ENCODE measurements at places on chromosomes 4 and X.

- DNase-seq, result no peak
Observed at GRCh38 chr4:85607624-85608023, 132.7 kb downstream of the ARHGAP24 start.

DNA sequence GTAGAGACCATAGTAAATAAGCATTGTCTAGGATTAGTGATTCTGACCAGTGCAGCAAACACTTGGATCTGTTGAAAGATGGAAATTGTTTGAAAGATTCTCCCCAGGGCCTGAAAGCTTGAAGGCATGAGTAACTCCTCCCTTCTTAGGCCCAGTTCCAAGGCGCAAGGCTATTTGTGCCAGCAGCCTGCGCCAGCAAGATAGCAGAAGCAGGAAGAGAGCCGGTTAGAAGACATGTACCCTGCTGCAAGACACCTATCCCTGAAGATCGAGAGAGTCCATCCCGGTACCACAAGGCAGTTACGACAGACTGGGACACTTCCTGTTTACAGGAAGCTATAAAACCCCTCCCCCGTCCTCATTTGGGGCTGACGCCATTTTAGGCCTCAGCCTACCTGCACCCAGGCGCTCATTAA is 72.4 kb upstream of the JADE1 start:
- DNase-seq, result no peak

DNA sequence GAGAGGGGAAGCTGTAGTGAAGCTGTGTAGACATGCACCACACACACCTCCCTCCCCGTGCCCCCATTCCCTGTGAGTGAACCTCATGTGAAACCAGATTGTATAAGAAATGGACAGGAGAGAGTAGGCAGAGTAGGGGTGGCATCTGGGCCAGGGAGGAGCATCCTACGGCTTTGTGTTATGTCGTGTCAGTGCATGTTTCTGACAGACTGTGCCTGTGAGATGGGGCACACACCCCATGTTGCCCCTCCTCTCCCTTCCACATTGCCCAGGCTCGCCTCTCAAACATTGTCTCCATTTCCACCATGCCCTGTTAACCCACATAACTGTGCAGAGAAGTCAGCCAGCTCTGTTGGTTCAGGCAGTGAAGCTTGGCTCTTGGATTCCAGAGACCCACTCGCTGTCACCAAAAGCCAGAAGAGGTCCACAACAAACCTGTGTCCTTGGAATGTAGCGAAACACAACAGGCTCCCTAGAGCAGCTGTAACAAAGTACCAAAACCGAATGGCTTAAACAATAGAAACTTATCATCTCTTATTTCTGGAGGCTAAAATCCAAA is 56.1 kb downstream of the SLC9A6 start:
- DNase-seq, result no peak

- DNase-seq, result no peak
Observed at GRCh38 chr4:105147016-105147552, 408 bp downstream of the TET2 start.

DNA sequence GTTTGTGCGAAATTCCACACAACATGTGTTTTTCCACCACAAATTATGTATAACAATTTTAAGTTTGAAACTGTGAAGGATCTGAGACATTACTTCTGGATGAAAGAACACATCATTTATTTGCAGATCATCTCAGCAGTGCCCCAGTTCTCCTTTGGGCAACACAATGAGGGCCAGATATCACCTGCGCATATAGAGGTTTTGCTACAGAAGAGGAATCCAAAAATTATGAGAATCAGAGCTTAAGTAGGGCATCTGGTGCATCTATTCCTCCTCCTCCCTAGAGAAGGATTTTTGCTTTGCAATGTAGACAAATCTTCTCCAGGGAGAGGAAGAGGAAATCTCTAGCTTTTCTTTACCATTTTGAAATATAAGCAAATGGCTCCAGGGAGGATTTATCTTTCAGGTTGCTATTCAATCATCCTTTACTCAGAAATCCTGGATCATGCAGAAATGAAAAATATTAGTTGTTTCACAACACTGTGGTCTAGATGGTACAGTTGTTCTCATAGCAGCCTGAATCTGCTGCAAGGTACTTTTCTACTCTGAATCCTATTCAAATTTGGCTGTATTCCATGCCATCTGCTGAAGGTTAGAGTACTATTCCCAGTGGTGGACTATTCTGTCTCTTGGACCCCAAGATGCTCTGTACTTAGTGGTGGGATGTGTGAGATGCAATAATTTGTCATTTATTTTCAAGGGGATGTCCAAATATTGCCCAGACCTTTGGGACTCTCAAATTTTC is 132.1 kb downstream of the SNCA start:
- DNase-seq, result no peak

GRCh38 chr4:108029016-108029720 is 39.5 kb downstream of the HADH start:
- peak; percentile 58 for DNase-seq

GRCh38 chr4:69823481-69824186 is 36.3 kb downstream of the SULT1E1 start:
- DNase-seq, result peak; percentile 32

GRCh38 chrX:1885116-1885515 is 270.3 kb downstream of the ASMT start:
- DNase-seq, result no peak

- DNase-seq, result no peak
Observed at GRCh38 chr4:118173126-118173525, 138.8 kb downstream of the NDST3 start.

GRCh38 chr4:71765350-71765749 is 18.5 kb downstream of the GC start:
- no peak for DNase-seq

- no peak for DNase-seq
Observed at GRCh38 chr4:172850838-172851237, 317.8 kb upstream of the GALNT7 start.

DNA sequence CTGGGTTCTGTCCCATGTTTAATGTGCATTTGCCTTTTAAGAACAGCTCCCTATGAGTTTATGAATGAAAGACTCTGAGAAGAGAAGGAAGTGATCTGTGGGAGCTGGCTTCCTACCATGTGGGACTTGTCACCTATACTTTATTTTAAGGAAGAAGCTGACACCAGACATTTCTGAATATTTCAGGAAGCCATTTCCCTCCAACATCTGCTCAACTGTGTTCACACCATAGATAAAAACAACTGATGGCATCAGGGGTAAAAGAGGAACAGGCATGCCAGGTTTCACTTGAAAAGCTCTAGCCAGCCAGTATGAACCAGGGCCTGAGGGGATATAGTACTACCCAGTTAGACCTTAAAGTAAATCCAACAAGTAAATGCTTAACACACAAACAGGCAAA is 116.0 kb downstream of the COL4A6 start:
- DNase-seq, result no peak

- no peak for DNase-seq
Observed at GRCh38 chrX:46965125-46965758, 53.0 kb downstream of the JADE3 start.

DNA sequence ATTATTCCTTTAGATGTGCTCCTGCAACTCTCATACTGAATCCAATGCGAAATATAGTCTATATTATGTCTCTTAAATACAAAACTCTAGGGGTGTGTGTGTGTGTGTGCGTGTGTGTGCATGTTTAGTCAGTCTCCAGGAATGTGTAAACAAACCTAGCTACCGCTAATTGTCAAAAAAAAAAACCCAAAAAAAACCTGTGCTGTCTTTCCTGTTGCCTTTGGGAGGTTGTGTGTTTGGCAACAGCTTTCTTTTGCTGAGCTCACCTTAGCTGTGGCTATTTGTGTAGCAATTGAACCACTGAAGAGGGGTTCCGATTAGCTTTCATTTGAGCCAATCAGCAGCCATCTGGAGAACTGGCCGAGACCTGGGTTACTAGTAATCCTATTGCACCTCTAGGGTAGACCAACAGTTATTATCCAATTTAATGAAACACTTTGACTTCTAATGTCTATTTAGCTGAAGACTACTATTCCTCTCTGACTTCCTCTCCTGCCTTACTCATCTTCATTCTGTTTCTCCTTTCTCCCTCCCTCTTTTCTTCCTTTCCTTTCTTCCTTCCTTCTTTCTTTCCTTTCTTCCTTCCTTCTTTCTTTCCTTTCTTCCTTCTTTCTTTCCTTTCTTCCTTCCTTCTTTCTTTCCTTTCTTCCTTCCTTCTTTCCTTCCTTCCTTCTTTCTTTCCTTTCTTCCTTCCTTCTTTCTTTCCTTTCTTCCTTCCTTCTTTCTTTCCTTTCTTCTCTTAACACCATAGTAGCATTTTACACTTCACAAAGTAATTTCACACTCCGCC is 471.1 kb downstream of the GBA3 start:
- no peak for DNase-seq

GRCh38 chr4:5636766-5637670 is 71.3 kb downstream of the EVC2 start:
- no peak for DNase-seq

GRCh38 chr4:37946503-37947179 is 13.6 kb upstream of the PTTG2 start:
- DNase-seq, result no peak

DNA sequence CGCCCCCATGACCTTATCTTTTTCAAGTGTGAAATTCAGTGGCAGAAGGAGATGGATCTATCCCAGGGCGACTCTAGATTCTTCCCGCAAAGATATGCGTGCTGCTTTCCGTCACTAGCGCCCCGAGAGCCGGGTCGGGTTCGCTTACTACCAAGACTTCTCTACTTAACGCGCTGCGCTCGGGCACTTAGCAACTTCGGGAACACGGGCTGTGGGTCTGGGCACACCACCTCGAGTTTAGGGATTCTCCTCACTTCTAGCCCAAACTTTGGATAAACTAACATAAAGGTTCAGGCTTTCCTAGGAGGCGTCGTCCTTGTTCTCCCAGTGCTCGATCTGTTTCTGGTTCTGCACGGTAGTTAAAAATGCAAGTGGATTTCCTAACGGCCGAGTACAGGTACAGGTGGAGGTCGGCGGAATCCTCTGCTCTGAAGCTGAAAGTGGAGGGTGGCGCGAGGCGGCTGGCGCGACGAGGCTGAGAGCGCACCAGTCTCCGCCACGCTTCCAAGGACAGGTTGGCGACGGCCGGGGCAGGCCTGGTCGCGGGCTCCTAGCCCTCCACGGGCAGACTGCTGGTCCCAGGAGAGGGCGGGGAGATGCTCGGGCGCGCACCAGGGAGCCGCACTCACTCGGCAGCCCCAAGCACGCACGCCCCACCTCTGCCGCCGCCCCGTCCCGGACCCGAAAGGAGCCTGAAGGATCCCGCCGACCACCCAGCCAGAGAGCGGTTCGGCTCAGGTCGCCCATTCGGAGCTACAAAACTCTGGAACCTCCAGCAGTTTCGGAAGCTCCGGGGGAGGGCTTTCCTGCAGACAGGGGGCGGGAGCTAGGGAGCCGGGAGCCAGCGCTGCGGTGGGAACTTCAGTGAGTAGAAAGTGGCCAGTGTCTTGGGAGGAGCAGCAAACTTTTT is 100.8 kb upstream of the TENM3 start:
- DNase-seq, result no peak

DNA sequence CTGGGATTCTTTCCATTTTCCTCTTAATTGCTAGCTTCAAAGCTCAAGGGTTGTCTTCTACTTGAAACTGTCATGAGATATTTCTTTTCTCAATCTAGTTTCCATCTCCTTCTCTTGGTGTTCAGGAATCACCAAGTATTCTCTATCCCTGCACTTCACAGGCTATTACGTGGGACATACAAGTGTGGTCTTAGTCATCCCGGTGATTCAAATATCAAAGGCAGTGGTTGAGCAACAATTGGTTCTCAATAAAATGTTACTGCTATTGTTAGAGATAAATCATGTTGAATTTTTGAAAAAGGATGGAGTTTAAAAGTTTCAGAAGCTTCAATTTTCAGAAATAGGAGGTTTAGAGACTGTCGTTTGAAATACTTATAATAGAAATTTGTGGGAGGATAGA is 812.9 kb downstream of the FSTL5 start:
- DNase-seq, result no peak

- no peak for DNase-seq
Observed at GRCh38 chrX:85378461-85378860, 1.0 kb downstream of the POF1B start.

DNA sequence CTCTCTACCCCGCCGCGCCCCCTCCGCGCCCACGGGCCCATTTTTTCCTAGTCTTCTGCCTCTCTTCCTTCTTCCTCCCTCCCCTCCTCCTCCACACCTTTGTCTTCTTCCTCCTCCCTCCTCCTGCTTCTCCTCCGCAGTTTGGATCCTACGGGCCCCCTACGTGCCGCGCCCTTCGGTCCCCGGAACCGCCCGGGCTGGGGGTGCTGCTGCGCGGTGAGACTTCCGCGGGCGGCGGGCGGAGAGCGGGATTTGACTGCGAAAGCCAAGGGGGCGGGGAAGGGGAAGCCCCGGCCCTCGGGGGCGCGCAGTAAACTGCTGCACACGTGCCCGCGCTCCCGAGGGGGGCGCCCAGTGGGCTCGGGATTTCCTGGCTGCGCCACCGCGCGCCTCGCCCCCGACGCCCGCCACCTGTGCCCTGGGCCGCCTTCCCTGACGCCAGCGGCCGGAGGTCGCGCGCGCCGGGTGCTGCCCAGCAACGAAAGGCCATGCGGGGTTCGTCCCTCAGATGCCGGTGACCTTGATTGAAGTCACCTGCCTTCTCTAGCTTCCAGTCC is 3.3 kb upstream of the NKX3-2 start:
- no peak for DNase-seq

DNA sequence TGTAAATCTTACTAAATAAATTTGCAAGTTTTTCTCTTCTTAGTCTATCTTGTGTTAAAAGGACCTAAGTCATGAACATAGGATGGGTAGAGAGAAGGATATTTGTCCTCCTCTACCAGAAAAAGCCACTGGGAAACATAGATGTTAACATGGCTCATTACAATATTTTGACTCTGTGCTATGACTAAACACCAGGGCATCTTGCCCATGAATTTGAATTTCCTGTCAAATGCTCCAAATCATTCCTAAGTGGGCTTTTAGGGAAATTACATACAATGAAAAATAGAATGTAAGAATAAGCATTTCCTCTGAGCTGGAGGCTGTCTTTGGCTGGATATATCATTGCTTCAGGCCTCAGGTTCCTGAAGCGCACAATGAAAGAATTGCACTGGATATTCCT is 39.1 kb downstream of the ANOS1 start:
- no peak for DNase-seq

GRCh38 chrX:153703036-153703370 is 15.3 kb downstream of the SLC6A8 start:
- no peak for DNase-seq

GRCh38 chr4:71680706-71681105 is 103.2 kb downstream of the GC start:
- no peak for DNase-seq

GRCh38 chr4:61204353-61205060 is 4.4 kb downstream of the ADGRL3 start:
- no peak for DNase-seq

DNA sequence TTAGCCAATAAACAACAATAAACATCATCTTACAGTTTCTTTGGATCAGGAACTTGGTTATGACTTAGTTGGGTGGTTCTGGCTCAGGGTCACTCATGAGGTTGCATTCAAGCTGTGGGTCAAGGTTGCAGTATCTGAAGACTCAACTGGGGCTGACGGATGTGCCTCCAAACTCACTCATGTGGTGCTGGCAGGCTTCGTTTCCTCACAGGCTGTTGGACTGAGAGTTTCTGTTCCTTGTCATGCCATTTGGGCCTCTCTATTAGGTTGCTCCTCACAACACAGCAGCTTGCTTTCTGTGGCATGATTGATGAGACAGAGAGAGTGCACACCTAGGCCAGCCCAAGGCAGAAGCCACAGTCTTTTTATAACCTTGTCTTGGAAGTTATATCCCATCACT is 20.7 kb downstream of the FRMPD3 start:
- DNase-seq, result no peak

GRCh38 chr4:45183905-45184304 is 457.5 kb upstream of the GNPDA2 start:
- no peak for DNase-seq

GRCh38 chr4:85762529-85762871 is 287.6 kb downstream of the ARHGAP24 start:
- no peak for DNase-seq
